ENCODE measurements at places on chromosomes 1 and 21.

- DNase-seq, result peak; percentile 50
These were observed 319.8 kb upstream of the SPAG17 start for GRCh38 chr1:118504867-118505266.

GRCh38 chr1:50438945-50439344 lies 15.7 kb upstream of the DMRTA2 start:
- no peak for DNase-seq

- DNase-seq, result no peak
These were observed 641 bp upstream of the ZBTB21 start for GRCh38 chr21:42010507-42011495.

DNA sequence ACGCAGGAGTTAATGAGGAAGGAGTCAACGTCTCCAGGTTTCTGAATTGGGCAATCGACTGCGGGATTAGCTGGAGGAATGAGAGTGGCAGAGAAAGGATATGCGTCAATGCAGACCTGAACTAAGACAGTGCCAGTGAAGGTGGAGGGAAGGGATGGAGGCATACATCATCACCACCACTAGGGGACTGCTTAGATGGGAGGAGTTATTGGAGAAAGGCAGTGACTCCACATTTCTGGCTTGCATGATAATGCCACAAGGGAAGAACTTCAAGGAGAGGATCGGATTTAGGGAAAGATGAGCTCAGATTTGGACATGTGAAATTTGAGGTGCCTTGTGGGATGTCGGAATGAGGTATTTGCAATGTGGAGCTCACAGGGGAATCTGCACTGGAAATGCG lies 17.5 kb downstream of the VASH2 start:
- DNase-seq, result no peak

DNA sequence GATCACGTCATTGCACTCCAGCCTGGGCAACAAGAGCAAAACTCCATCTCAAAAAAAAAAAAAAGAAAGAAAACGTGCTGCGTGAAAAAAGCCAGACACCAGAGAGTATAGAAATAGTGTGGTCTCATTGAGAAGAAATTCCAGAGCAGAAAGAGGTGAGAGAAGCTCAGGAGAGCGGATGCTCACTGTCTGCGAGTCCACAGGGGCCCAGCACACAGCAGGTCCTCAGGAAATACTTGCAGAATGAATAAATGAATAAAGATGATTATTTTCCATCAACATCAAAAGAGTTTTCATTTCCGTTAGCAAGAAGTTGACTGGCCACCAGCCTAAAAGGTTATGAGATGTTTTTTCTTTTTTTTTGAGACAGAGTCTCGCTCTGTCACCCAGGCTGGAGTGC lies 14.4 kb downstream of the CASP9 start:
- no peak for DNase-seq

DNA sequence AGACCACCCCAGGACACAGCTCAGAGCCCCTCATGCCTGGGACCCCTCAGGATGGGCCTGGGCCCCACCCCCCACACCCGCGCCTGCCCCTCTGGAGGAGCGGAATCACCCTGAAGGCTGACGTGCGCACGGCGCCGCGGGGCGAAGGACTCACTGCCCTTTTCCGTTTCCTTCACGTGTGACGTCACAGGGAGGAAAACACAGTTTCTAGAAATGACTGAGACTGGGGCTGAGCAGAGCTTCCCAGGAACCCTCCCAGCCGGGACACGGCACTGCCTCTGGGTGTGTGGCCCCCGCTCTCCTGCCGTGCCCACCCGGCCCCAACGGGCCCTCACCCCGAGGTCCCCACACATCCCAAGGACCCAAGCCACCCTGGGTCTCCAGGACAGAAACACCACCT lies 5.4 kb upstream of the TNFRSF4 start:
- no peak for DNase-seq

DNA sequence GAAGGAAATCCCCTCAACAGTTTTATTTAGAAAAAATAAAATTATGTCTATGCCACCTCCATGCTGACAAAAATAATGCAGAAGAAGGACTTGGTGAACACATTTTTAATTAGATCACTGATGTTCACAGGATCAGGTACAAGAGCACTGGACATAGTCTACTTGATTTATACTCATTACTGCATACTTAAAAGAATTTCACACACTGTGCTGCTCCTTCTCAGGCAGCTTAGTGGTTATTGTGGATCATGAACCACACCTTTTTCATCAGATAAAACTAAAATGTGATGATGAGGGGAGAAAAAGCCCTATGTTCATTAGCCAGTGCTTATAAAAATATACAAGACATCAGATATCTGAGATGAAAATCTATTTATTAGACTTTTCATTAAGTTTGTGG lies 103.3 kb upstream of the DPH5 start:
- no peak for DNase-seq

GRCh38 chr1:153387001-153387400 lies 3.9 kb downstream of the S100A8 start:
- DNase-seq, result no peak

- peak; percentile 86 for DNase-seq
These were observed 1.4 kb upstream of the C1QC start for GRCh38 chr1:22641906-22642636.

- no peak for DNase-seq
These were observed 27.2 kb downstream of the GORAB start for GRCh38 chr1:170559166-170559565.

DNA sequence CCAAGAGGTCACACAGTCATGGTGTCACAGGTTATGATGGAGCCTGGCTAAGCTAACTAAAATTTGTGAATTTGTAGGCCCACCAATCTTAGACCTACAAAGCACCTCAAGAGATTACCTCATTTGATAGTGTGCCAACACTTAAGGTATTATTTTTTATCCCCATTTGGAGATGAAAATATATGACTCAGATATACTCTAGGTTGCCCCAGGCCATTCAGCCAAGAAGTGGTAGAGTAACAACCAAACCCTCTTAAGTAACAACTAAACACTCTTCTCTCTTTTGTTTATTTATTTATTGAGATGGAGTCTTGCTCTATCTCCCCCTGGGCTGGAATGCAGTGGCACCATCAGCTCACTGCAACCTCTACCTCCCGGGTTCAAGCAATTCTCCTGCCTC lies 14.3 kb downstream of the NPL start:
- DNase-seq, result no peak

GRCh38 chr1:15941044-15941840 lies 34.7 kb downstream of the ZBTB17 start:
- no peak for DNase-seq

DNA sequence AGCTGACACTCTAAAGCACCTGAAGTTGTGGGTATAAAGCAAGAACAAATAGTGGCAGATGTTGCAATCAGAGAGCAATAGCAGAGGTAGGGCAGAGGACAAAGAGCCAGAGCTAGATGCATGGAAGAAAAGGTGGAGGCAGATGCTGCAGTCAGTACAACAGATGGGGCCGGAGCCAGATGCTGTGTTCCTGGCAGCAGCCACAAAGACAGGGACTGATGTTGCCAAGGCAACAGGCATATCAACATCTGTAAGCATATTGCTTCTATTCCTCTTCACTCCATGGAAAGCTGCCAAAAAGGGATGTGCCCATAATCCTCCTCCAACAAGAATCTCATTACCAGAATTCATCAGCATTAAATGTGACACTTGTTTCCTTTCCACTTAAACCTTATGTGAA lies 108.0 kb downstream of the TNNI3K start:
- peak; percentile 53 for DNase-seq

DNA sequence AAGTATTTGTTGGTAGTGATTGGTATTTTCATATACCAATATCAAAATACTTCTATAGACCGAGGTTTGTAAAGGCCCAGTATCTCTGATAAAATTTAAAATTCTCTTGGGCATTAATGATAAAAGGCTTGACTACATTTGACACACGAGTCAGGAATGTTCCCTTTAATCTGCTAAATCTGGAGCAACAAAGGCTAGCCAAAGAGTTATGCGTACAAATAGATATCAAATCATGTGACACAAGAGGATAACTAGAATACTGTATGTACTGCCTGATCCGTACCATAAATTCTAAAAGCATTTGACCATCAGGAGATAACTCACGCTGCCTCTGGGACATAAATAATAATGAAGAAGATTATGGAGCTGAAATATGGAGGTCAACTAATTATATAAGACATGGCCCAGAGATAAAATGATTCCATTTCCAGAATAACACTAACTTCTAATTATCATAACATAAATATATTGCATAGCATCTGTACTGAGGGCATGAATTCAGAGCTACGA lies 64.2 kb upstream of the SH3GLB1 start:
- DNase-seq, result no peak

GRCh38 chr1:214123061-214123784 lies 135.4 kb downstream of the PROX1 start:
- DNase-seq, result peak; percentile 69

DNA sequence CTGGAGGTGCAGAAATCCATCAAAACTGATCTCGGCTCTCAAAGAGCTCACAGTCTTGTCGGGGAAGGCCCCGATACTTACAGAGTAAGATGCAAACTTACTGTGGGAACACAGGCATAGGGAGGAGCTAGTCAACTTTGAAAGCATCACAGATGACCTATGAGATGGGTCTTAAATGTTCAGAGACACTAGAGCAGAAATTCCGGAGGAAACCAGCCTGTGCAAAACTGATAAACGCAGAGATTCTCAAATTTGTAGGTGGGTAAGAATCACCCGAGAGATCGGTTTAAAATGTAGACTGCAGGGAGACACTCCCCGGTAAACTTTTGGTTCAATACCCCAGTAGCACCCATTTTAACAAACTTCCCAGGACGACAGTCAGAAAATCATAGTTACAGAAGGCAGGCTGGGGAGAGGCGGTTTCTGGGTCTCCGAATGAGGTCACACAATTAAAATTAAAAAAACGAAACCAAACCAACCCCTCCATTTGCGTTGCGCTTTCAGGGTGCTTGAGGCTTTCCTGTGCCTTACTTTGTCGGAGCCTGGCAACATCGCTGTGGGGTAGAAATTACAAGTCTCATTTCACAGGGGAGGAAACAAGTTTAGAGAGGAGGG lies 755 bp upstream of the THRAP3 start:
- peak; percentile 66 for DNase-seq

GRCh38 chr1:4801192-4801924 lies 146.9 kb downstream of the AJAP1 start:
- peak; percentile 90 for DNase-seq

Measured in hindlimb muscle (tissue), 1 donor.